SK-N-DZ (cell line): ENCODE measurements at places on chromosomes 16 and 17.

DNA sequence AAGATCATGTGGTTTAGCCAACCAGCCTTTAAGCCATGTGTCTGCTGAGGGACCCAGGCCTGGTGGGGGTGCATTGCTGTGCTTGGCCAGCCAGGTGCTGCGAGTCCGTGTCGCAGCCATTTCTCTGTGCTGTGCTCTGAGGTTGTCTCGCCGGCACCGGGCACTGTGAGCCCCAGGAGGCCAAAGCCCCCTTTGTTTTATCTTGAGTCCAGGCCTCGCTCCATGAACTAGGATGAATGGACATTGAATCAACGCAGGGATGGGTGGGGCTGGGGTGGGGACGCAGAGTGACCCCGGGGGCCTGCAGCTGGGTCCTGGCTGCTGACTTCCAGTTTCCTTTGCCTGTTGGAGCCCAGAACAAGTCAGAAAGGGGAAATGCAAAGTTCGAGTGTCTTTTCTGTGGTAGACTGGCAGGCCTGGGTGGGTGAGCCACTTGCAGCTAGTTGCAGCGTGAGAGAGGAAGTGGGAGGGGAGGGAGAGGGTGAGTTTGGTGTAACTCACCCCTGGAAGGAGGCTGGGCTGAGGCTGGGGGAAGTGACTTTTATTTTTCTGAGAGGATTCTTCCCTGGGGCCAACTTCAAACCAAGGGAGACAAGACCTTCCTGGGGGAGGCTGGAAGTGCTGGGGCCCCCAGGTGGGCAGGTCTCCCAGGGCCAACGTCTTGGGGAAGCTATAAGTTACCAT lies 324.7 kb downstream of the SEC14L1 start:
- DNase-seq: no peak

DNA sequence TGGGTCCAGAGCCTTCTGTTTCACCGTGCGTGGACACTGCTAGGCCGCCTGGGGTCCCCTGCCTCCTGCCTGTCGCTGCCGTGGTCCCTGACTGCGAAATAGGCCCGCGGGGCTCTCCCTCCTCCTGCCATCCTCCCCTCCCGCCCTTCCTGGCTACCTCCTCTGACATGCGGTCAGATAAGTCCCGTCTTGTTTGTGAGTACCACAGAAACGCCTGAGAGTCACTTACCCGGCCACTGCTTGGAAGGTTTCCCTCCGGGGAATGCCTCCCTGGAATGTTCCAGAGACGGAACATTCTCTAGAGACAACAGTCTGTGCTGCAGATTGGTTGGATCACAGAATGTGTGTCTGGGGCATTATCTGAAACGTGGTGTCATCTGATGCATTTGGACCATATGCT lies 22.7 kb downstream of the CIBAR2 start:
- no peak for DNase-seq

- no peak for DNase-seq
Observed at GRCh38 chr17:81083125-81083765, 48.3 kb downstream of the BAIAP2 start.

DNA sequence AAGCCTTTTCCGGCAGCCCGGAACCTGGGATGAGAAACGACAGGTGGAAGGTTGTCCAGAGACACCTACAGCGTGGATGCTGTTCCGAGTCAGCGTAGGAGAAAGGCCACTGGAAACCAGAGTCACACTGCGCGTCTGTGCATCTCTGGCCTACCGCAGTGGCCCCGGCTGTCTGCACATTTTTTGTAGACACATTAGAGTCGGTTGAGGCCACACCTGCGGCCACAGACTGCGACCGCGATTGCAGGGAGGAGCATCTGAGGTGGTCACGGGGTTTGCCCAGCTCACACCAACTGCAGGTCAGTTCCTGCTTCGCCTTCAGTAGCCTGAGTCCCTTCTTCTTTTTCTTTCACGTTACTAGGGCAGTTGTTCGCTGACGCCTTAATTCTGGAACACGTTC lies 52.4 kb downstream of the WDR45B start:
- no peak for DNase-seq

DNA sequence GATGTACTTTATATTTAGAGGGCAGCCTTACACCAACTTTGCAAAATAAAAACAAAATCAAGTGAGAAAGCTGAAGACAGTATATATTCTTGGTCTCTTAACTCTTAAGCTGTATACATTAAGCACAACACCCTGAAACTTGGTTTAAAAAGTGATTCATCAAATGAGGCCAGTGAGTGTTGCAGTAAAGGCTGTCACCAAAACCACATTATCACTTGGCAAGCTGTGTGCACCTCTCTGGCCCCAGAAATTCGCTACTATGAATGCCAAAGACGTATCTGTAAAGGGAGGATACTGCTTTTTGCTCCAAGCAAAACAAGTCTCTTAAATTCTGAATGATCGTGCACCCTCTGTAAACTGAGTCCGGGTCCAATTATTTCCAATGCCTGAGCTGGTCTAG lies 163.9 kb downstream of the ZFHX3 start:
- DNase-seq: no peak

DNA sequence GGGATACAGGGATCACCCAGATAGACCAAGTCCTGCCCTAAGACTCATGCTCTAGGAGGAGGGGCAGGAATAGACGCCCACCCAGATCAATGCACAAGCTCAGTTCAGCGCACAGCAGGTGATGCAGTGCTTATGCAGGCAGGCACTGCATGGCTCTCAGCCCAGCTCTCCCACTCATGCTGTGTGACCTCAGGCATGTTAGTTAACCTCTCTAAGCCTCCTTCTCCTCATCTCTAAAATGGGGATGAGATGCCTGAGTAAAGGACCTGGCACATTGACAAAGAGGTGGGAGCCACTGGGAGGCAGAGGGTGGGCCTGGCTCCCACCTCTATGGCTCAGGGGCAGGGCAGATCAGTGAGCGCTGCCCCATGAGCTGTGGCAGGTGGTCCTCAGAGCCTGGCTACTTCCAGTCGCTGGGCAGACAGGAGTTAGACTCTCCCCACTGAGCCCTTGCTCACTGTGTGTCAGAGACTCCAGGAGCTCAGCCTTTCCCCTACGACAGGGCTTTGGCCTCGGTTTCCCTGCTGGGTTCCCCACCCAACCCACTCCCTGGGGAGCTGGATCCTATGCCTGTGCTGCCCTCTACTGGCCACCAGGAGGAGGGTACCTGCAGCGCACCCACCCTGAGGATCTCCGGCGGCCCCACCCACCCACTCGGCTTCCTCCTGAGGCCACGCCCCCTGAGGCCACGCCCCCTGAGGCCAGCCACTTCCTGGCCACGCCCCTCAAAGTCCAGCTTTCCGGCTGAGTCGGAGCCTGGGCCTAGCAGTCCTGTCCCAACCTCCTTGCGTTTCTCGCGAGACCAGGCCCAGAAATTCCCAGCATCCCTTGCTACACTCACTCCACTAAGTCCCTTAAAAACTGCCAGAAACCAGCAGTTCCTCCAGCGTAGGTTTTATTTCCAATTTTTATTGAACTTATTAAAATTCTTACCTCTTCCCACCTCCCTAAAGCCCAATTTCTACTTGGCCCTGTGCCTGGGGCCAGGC lies 196.1 kb downstream of the GSG1L start:
- peak; percentile 45 for DNase-seq

DNA sequence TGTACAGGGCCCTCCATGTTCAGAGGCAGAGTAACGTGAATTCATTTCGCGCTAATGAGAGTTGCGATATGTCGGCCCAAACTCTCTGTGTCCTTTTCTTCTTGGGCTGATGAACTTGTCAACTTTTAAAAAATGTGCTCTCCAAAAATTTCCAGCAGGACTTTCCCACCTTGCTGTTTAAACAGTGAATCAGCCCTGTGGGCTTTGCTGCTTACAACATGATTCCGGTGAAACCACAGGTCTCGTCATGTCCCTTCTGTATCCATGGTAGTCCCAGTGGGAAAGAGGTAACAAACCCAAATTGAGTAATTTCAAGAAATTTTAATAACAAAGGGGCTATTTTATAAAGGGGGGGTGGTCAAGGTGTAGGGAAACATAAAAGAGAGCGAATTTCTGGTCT lies 612.9 kb downstream of the MAF start:
- no peak for DNase-seq

DNA sequence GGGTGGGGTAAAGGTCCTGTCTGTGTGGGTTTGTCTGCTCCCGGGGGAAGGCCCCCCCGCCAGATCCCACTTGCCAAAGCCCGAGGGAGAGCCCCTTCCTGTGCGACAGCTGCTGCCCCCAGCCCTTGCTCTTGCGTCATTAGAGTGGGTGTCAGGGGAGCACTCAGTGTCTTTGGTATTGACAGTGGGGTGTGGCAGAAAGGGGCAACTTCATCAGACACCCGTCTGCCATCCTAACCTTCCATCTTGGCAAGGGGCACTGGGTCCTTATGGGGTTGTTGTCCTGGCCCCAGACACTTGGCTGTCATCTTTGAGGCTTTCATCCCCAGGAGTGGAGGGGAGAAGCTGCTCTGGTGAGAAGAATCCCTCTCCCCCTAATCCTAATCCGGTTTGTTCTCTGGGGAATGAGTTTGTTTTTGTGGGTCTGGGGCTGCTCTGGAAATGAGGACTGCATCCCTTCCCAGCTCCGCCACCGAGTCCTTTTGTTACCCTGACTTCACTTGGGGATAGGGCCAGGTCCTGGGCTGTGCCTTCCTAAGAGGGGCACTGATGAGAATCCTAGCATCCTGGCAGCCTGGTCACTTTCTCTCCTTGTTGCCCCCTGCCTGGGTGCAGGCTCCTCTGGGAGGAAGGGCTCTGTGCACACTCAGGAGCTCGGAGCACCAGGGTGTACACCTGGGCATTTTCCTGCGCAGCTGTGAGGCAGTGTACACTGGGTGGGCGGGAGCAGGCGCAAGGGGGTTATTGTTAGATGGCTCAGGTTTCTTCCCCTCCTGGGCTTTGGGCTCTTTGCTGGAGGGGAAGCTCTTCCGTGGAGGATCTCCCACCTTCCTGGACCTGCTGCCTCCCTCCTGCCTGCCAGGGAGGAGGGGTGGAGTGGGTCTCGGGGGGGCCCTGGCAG lies 21.1 kb downstream of the GJD3 start:
- no peak for DNase-seq

GRCh38 chr17:49554694-49555494 lies 20.8 kb upstream of the NXPH3 start:
- no peak for DNase-seq

DNA sequence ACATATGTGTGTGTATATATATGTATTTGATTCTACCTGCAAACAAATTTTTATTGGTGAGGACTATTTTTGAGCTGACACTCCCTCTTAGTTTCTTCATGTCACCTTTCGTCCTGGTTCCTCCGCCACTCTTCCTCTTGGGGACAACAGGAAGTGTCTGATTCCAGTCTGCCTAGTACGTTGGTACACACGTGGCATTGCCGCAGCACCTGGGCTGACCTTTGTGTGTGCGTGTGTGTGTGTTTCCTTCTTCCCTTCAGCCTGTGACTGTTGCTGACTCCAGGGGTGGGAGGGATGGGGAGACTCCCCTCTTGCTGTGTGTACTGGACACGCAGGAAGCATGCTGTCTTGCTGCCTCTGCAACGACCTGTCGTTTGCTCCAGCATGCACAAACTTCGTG lies 29.4 kb upstream of the CACNG5 start:
- DNase-seq: no peak

GRCh38 chr17:38704606-38705522 lies at the start of gene MLLT6:
MLLT6 (plus strand) TSS chr17:38705273; CDS start chr17:38705633, 360 bp downstream.
- DNase-seq: peak; percentile 72

- DNase-seq: no peak
Observed at GRCh38 chr16:75064403-75065148, 52.0 kb downstream of the LDHD start.

DNA sequence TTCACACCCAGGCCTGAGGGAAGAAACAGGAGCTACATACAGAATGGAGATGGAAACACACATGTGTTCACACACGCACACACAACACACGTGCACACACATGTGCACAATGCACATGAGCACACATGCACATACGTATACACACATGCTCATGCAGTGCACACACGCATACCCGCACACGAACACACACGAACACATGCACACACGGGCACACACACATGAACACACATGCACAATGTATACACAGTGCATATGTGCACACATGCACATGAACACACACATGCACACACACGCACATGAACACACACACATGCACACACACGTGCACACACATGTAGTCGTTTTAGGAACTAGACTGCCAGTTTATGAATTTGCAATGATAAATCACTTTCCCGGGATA lies 49.3 kb upstream of the CDR2 start:
- no peak for DNase-seq

DNA sequence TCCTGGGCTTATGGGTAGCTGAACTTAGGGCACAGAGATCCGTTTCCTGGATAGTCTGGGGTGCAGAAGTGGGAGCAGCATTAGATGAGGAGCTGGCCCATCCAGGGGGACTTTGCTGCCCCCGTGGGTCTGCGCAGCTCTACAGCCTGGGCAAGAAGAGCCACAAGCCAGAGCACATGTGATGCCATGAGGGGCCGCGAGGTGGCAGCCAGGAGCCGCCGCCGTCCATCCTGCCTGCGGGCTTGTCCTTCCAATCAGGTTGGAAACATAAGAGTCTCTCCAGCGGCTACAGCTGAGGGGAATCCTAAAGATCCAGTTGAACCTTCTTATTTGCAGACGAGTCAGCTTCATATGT lies 21.9 kb downstream of the C1QTNF1 start:
- DNase-seq: peak; percentile 80

- DNase-seq: peak; percentile 57
Observed at GRCh38 chr16:50547340-50548124, 664 bp upstream of the NKD1 start.

DNA sequence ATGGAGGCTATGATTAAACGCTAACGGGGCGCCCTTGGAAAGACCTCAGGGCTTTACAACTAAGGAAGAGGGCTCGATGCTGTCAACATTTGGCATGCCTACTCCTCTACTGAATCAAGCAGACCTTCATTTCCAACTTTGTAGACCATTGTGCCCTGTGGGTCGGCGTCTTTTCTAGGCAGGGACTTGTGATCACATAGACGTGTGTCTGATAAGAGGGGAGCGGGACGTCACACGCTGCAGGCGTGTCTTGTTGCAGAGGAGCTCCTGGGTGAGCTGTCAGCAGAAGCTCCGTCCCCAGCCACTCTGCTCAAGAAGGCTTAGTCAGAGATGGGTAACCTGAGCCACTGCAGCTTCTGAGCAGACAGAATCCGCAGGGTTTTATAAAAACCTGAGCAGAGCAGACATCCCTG lies 2.8 kb downstream of the MAPK8IP3 start:
- DNase-seq: no peak

GRCh38 chr16:21194771-21195301 lies 16.5 kb downstream of the ZP2 start:
- no peak for DNase-seq

DNA sequence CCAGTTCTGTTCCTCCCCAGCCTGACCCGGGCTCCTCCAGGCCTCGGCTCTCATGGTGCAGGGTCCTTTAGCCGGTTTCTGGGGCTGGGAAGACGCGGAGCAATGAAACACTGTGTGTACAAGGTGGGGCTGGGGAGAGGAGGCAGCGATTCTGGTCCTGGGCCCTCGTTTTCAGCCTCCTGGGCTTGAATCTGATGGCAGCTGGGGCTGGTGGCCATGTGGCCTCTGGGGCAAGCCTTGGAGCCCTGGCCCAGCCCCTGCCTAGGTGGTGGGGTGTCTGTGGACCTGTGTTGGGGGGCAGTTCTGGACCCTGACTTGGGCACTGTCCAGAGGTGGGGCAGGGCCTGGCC lies 4.1 kb downstream of the FOXJ1 start:
- DNase-seq: no peak
